Esophagus squamous epithelium (tissue), 5 donors: ENCODE measurements at places on chromosomes 4 and X. TPM values are rescaled to one million over a fixed set of nuclear protein-coding genes. Genes with fewer than 3 reads are reported as not detected.
A peak's percentile ranks its signal among the peaks of the same experiment; 100 is the strongest.

The ZNF595 gene
- total RNA-seq: 28.2 TPM

The ADH1A gene
- total RNA-seq: not detected

The ZC4H2 gene
- 10.1 TPM for total RNA-seq

The GPRIN3 gene
- 1.5 TPM for total RNA-seq

The SPANXB1 gene
- total RNA-seq: not detected

The NOX1 gene
- total RNA-seq: not detected

The SLC25A14 gene
- 8.4 TPM for total RNA-seq

- H3K36me3 ChIP-seq: no peaks in the 10 kb centered on the region
- H3K27me3 ChIP-seq: no peaks in the 10 kb centered on the region
- no peak overlapping the region for H3K27ac ChIP-seq
- no peak for DNase-seq
- H3K4me3 ChIP-seq: no peak overlapping the region
- no peaks in the 10 kb centered on the region for H3K4me1 ChIP-seq
These were observed 41.8 kb downstream of the FGF13 start for GRCh38 chrX:138669693-138670092.

- no peak overlapping the region for H3K4me3 ChIP-seq
- H3K27me3 ChIP-seq: no peaks in the 10 kb centered on the region
- H3K36me3 ChIP-seq: no peaks in the 10 kb centered on the region
- DNase-seq: no peak
These were observed 96.2 kb downstream of the SOWAHB start for GRCh38 chr4:76801621-76802235.

DNA sequence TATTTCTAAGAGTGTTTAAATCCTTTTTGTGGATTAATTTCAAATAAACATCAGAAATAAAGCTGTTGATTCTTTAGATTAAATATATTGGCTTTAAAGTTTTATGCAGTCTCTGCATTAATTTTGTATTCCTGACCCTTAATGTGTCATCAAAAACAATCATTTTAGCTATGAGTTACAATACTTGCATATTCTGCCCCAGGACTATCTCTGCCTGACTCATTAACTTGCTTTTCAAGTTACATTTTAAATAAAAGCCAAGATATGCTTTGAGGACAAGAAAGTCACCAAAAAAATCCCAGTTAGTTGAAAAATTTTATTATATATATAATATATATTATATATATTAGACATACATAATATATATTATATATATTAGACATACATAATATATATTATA, 208.7 kb downstream of the ADGRL3 start:
- H3K4me1 ChIP-seq: peaks cover 5% of the 10 kb centered on the region
- no peaks in the 10 kb centered on the region for H3K36me3 ChIP-seq
- H3K27ac ChIP-seq: no peak overlapping the region
- H3K27me3 ChIP-seq: no peaks in the 10 kb centered on the region

DNA sequence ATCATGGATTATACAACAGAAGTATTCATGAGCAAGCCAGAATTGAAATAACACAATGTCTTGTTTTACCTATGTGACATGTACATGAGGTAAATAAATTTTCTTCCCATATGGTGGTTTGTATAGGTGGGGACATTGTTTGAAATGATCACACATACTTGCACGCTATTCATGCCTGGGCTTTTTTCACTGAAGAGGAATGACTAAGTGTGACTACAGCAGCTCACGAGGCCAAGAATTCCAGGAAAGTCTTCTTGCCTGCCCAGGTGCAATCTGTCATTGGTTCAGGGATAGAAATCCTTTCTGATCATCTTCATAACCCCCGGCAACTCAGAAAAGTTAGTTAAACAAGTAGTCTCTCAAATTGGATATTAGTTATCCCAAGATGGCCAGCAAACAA, 36.3 kb upstream of the AREG start:
- no peak overlapping the region for H3K27ac ChIP-seq
- no peak overlapping the region for H3K4me3 ChIP-seq
- no peak for DNase-seq
- no peaks in the 10 kb centered on the region for H3K27me3 ChIP-seq

DNA sequence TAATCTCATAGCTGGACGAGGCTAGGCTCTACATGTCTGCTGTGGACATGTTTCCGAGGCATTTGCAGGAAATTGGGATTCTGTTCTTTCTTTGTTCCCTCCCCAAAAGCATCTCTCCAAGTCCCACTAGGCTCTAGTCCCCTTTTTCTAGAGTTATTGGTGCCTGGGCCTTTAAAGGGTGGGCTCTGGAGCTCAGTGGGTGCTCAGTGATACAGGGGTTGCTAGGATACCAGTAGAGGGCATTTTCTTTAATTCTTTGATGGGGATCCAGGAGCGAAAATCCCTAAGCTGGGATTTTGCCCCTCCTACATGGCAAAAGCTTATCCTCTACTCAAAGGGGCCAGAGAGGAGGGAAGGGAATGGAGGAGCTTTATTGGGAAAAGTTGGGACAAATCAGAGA, 34.2 kb downstream of the ARHGEF9 start:
- H3K36me3 ChIP-seq: no peaks in the 10 kb centered on the region
- H3K27me3 ChIP-seq: no peaks in the 10 kb centered on the region
- H3K27ac ChIP-seq: no peak overlapping the region
- H3K4me3 ChIP-seq: no peak overlapping the region

DNA sequence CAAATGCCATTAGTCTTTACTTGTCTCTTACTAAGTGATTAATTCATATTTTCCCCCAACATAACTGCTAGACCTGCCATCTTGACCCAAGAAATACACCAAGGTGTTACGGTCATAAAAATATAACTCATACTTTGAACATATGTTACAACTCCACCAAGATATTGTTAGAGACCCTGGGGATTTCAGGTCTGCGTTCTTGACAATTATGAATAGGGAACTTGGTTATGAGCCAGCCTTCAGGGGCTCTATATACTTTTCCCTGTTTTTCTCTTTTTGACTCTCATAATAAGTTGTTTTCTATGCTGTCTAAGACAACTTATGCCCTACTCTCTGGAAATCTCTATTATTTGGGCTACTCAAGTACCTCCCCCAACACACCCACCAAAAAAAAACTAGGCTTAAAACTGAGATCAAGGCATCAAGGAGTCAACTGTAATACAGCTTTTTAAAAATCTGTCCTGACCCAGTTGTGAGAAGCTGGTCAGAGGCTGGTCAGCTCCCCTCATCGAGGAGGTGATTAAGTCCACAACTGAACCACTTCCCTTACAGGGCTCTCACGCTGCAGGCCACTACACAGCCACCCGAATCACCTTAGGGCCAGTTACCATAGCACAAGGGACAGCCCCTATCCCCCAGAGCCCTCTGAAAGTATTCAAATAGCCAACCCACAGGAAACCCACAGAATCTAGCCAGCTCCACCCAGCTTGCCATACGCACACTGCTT, 10.5 kb upstream of the TLR3 start:
- H3K36me3 ChIP-seq: no peaks in the 10 kb centered on the region
- no peaks in the 10 kb centered on the region for H3K27me3 ChIP-seq
- H3K4me3 ChIP-seq: no peak overlapping the region
- H3K4me1 ChIP-seq: no peaks in the 10 kb centered on the region

GRCh38 chrX:105752338-105752956, 69.9 kb upstream of the NRK start:
- no peak for DNase-seq
- no peaks in the 10 kb centered on the region for H3K36me3 ChIP-seq
- no peaks in the 10 kb centered on the region for H3K4me1 ChIP-seq
- H3K4me3 ChIP-seq: no peak overlapping the region
- no peaks in the 10 kb centered on the region for H3K27me3 ChIP-seq
- H3K27ac ChIP-seq: no peak overlapping the region

- H3K4me1 ChIP-seq: no peaks in the 10 kb centered on the region
- H3K36me3 ChIP-seq: no peaks in the 10 kb centered on the region
- H3K27me3 ChIP-seq: no peaks in the 10 kb centered on the region
These were observed 53.3 kb downstream of the JADE1 start for GRCh38 chr4:128862608-128863311.

- no peak for DNase-seq
- no peak overlapping the region for H3K27ac ChIP-seq
- H3K4me1 ChIP-seq: no peaks in the 10 kb centered on the region
- H3K36me3 ChIP-seq: no peaks in the 10 kb centered on the region
- no peak overlapping the region for H3K4me3 ChIP-seq
These were observed 29.9 kb downstream of the PNMA6E start for GRCh38 chrX:153371256-153371655.

DNA sequence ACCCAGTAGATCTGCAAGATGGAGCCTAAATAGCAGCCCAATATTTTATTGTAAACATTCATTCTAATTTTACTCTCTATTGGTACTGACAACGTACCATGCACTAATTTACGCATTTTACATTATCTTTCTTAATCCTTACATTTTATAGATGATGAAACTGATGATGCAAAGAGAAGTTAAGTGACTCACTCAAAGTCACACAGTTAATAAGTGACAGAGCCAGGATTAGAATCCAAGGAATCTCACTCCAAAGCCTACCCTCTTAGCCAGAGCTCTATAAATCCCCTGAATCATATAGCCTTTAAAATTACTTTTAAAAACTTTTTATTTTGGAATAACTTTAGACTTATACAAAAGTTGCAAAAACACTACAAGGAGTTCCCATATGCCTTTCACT, 37.6 kb downstream of the PHKA1 start:
- H3K27me3 ChIP-seq: no peaks in the 10 kb centered on the region
- no peaks in the 10 kb centered on the region for H3K36me3 ChIP-seq
- no peaks in the 10 kb centered on the region for H3K4me1 ChIP-seq
- no peak for DNase-seq
- H3K27ac ChIP-seq: no peak overlapping the region

DNA sequence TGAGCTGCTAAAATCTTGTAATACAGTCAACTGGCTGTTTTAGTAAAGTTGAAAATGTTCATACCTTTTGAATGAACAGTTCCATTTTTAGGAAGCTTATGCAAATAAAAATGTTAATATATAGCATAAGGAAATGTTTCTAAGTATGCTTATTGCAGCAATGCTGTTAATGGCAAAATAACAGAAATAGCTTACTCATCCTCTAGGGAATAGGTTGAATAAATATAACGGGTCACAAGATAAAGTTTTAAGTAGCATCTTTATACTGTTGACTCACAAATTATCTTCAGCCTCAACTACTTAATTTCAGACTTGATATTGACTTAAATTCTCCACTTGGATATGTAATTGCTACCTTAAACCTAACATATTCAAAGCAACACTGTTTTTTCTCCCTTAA, 27.7 kb downstream of the HERC3 start:
- no peak overlapping the region for H3K27ac ChIP-seq
- H3K4me3 ChIP-seq: no peak overlapping the region
- no peaks in the 10 kb centered on the region for H3K27me3 ChIP-seq
- no peaks in the 10 kb centered on the region for H3K36me3 ChIP-seq
- no peaks in the 10 kb centered on the region for H3K4me1 ChIP-seq

- no peak overlapping the region for H3K27ac ChIP-seq
- DNase-seq: no peak
These were observed 482.9 kb upstream of the BOD1L1 start for GRCh38 chr4:14110407-14110806.

- no peaks in the 10 kb centered on the region for H3K27me3 ChIP-seq
- peak overlapping the region; percentile 15 for H3K27ac ChIP-seq
- no peak overlapping the region for H3K4me3 ChIP-seq
- H3K36me3 ChIP-seq: no peaks in the 10 kb centered on the region
- DNase-seq: no peak
- H3K4me1 ChIP-seq: peaks cover 30% of the 10 kb centered on the region
These were observed 3.0 kb downstream of the FBXL5 start for GRCh38 chr4:15652191-15652590.

- H3K27me3 ChIP-seq: no peaks in the 10 kb centered on the region
- no peaks in the 10 kb centered on the region for H3K4me1 ChIP-seq
These were observed 78.4 kb upstream of the MAP3K15 start for GRCh38 chrX:19593690-19594089.

DNA sequence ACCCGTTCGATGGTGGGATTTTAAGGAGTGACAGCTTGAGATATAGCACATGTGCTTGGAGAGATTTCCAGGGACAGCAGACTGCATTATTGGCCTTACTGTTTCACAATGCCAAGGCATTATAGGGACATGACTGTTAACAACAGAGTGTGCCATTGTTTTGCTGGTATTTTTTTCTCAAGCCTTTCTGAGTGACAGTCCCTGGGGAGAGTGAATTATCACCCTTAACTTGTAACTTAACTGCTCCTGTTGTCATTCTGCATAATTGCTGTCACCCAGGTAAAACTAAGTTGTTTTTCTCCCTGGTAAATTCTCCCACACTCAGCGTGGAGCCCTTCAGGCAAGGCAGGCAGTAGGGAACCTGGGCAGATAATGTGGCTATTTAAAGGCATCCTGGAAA, 989.2 kb upstream of the LCORL start:
- H3K4me1 ChIP-seq: no peaks in the 10 kb centered on the region
- H3K4me3 ChIP-seq: no peak overlapping the region
- no peak overlapping the region for H3K27ac ChIP-seq
- no peak for DNase-seq

DNA sequence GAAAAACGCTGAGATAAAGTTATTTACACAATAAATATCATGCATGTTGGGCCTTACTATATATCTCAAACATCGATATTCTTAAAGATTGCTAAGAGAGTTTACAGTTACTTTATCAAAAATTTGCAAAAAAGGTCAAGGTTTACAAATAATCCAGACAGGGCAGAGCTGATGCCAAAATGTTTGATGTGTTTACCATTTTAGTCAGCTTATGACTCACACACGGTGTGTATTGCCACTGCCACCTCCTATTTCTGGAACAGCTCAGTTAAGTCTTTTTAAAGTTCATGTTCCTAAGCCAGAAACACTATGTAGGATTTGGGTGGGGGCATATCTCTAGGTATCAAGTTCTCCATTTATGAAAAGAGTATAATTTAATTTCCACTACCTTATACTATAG, 580.6 kb downstream of the INPP4B start:
- no peaks in the 10 kb centered on the region for H3K4me1 ChIP-seq
- H3K27ac ChIP-seq: no peak overlapping the region
- H3K36me3 ChIP-seq: no peaks in the 10 kb centered on the region
- no peaks in the 10 kb centered on the region for H3K27me3 ChIP-seq

- H3K4me1 ChIP-seq: no peaks in the 10 kb centered on the region
- H3K27ac ChIP-seq: no peak overlapping the region
- no peak for DNase-seq
- no peaks in the 10 kb centered on the region for H3K36me3 ChIP-seq
These were observed 152.5 kb upstream of the STX18 start for GRCh38 chr4:4694296-4694772.

DNA sequence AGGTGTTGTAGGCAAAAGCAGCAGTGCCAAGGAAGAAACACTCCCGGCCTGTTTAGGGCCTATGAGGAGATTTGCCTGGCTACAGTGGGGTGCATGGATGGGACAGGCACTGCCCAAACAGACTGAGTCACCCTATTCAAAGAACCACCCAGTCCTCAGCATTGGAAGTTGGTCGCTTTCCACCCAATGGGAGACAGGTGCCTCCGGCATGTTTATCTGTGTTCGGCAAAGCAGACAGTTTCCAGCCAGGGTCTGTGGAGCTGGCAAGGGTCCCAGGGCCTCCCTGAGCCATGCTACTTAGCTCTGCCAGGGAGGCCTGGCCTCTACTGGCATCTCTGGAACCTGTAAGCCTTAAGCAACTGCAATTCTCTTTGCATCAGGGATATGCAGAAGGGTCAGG, 165.1 kb upstream of the ATP6AP2 start:
- DNase-seq: no peak
- H3K4me3 ChIP-seq: no peak overlapping the region
- H3K27me3 ChIP-seq: no peaks in the 10 kb centered on the region
- H3K36me3 ChIP-seq: no peaks in the 10 kb centered on the region
